NCI-H1436 (cell line): ENCODE measurements at places on chromosomes 3 and 15.

DNA sequence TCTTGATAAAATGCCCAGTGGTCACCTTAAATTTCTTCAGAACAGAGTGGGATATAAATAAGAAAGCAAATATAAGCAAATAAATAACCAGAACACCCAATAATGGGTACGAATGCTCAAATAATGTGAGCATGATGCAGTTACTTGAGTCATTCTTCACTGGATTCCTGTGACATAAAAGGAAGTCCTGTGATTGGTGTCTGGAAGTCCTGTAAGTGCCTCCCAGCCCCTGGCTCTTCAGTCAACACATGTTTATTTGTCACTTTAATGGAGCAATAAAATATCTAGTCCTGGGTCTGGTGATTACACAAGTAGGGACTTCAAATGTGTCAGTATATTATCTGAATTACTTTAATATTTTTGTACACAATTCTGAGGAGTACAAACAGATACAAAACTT lies 30.4 kb downstream of the TMEM212 start:
- DNase-seq: no peak

DNA sequence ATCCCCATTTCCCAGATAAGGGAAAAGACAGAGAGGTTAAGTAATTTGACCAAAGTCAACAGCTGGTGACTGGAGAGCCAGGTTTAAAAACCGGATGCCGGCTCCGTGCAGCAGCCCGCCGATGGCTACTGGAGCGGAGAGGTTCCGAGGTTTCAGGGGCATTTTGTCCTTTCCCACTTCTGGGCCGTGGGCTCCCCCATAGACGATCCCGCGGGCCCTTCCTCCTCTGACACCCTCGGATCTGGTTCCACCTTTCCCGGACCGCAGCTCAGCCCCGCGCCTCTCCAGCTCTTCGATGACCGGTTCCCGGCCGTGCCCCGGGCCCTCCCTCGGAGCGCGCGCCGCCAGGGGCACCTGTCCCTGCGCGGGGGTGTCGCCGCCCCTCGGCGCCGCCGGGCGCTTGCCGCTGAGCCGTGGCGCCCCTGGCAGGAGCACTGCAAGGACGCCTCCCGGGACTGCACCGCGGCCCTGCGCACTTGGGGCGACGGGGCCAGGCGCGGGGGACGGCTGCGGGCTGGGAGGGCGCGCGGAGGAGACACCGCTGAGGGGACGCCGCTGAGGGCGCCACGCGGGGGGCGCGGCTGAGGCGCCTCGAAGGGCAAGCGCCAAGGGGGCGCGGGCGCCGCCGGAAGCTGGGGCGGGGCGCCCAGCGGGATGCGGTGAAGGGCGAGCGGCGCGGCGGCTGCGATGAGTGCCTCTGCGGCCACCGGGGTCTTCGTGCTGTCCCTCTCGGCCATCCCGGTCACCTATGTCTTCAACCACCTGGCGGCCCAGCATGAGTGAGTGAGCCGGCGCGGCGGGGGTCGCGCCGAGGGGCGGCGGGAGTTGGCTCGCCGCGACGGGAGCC lies at the start of gene TM6SF1:
Gene TM6SF1 (plus strand): TSS at position 652 of the 847 bp plus-strand sequence. CDS start 36 bp downstream, at position 688.
- no peak for DNase-seq

- DNase-seq: no peak
Measured at GRCh38 chr3:168213920-168214319, 118.2 kb upstream of the GOLIM4 start.

GRCh38 chr3:142319094-142319493 lies 93.7 kb upstream of the GK5 start:
- DNase-seq: no peak

DNA sequence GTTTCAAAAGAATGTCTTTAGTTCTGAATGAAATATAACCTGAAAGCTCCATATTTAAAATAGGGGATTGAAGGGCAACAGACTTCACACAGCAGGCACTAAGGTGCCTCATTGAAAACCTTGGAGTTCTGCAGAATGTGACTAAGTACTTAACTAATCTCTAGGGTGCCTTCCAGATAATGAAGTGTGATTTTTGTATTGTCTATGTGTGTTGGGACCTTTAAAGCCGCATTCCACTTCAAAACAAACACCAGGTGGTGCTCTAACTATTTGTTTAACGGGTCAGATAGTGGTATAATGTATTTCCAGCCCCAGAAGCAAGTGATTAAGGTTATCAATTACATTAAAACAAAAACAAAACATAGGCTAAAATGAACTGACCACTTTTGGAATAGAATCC lies 28.0 kb downstream of the TFG start:
- peak; percentile 20 for DNase-seq

DNA sequence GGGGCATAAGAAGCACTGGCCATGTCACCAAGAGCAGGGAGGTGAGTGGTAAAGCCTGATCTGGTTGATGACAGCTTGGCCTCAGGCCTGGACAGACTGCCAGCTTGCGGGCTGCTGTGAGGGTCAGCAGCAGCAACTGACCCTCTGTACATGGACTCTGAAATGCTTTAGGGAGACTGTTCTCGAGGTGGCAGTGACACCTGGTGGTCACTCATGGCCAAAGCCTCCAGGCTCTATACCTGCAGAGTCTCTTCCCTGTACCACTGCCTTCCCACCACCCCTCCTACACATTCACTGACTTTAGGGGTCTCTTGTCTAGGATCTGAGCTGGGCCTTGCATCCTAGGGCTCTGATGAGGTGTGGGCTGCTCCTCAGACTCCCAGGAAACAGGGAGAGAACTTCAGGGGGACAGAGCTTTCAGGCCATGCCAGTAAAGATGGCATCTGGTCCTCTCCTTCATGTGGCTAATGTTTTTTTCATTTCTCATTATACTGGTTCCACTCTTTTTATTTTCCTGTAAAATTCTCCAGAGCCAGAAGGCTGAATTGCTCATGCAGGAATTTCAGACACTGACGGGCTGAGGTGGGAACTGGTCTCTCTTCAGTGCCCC lies 17.2 kb upstream of the TIMP4 start:
- no peak for DNase-seq

DNA sequence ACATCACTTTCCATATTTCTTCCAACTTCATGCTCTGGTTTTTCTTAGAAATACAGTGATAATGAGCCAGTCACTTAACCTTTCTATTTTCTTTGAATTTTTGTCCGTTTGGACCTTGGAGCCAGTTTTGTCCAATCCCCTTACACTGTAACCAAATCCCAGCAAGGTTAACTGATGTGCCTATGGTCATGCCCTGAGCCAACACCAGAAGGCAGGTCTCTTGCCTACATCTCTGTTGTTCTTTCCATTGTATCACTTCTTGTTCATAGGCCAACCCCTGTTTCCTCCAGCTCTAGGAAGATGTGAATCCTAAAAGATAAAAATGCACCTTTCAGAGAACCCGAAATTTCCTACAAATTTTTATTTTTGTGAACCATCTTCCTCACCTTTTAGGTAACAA lies 122.7 kb downstream of the CMSS1 start:
- no peak for DNase-seq

- DNase-seq: peak; percentile 25
Measured at GRCh38 chr15:57405133-57405532, 28.8 kb downstream of the CGNL1 start.

DNA sequence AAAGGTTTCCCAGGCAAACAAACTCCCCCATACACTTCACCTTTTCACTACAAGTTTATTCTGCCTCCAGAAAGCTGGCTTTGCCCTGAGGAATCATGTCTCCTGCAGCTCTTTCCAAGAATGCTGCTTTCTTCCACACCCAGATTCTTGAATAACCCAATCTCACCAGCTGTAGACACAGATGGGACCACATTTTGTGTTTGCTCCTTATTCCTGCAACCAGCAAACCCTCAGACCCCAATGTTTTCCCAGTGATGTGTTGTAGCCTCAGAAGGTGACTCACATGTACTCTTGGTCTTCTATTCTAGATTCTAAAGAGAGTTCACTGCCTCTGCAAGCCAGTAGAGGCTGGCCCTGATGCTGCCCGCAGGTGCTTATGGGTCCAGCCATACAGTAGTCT lies 23.6 kb upstream of the TRIM59 start:
- no peak for DNase-seq

DNA sequence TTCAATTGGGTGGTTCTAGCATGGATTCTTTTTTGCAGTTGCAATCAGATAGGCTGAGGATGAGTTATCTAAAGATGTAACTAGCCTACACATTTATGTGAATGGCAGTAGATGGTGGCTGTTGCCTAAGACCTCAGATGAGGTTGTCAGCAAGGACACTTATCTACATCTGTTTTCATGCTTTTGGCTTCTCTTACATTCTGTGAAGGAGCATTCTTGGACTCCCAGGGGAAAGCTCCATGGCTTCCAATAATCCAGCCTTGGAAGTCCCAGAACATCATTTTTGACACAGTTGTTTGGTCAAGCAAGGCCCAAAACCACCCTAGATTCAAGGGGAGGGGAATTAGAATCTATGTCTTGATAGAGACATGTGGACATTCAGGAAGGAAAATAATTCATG lies 332.2 kb upstream of the RBMS3 start:
- no peak for DNase-seq

GRCh38 chr3:146169891-146170290 lies 8.9 kb upstream of the PLOD2 start:
- DNase-seq: no peak

GRCh38 chr3:21524133-21524532 lies 226.9 kb downstream of the ZNF385D start:
- DNase-seq: no peak

DNA sequence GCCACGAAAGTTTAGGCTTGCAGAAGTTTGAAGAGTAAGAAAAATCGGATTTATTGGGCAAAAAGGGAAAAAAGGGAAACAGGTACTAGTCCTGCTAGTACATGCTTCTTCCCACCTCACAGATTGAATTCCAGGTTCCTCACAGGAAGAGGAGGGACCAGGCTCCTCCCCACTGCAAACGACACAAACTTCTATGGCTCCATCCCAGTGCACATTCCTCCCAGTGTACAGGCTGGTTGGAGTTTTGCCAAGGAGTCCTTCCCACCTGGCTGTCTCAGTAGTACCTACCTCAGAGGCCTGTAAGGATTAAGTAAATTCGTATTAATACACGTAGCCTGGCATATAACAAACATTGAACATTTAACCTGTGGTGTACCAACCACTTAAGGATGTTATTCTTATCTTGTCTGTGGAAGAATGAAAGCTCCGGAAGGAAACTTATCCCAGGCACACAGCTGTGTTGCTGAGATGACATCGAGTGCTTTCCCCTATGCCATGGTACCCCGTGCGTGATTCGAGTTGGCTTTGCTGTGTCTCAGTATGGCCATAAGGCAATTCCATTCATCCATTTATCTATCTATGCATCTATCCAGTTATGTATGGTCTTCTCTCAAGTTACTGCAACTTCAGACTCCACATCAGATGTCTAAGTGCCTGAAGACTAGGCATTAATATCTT lies 294.3 kb downstream of the LRTM1 start:
- no peak for DNase-seq

DNA sequence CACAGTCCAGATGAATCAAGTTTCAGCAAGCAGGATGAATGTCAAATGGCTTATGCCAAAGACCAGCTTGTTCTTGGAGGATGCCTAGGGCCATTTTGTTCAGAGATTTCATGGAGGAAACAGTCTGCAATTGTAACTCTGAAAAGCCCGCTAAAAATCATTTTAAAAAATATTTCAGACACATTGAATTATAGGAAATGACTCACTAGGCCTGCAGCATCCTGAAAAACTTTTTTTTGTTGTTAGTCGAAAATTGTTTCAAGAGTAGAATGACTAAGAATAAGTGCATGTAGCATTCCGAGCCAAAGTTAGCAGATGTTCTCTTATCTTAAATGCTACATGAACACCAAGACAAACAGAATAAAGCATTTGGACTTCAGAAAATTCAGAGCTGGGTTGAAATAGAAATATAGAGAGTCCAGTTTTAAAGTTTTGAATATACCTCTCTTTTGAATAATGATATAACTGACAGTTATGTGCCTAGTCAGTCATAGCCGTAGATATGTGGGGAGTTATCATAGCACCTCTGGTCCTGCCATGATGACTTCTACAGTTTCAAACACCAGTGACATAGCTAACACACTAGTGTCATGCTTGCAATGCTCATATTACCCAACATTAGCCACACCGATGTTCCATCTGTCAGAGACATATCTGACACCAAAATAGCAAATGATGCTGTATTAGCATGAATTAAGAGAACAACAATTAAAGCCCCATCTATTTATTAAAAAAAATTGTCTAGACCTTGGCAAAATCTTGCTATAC lies 1462.8 kb upstream of the GBE1 start:
- no peak for DNase-seq

DNA sequence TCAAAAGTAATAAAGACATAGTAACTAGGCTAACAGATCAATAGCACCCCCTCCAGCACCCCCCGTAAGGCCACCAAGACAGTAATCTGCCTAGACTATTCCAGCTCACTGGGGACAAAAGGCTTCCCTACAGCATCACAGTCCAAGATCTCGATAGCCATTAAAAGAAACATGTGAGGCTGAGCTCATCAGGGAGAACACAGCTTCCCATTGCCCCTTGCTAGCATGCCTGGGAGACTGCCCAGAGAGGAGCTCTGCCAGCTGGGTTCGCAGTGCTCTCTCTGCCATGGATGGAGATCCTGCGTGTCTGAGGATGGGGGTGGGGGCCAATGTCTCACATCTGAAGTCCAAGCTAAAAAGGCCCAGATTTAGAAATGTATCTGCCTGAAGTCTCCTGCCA lies 17.8 kb downstream of the LRIG1 start:
- DNase-seq: no peak

GRCh38 chr15:48058371-48058770 lies 62.4 kb upstream of the SLC24A5 start:
- DNase-seq: peak; percentile 9

GRCh38 chr3:52062505-52062904 lies 6.1 kb upstream of the DUSP7 start:
- no peak for DNase-seq

- DNase-seq: no peak
Measured at GRCh38 chr3:61269435-61269834, 18.2 kb upstream of the FHIT start.

DNA sequence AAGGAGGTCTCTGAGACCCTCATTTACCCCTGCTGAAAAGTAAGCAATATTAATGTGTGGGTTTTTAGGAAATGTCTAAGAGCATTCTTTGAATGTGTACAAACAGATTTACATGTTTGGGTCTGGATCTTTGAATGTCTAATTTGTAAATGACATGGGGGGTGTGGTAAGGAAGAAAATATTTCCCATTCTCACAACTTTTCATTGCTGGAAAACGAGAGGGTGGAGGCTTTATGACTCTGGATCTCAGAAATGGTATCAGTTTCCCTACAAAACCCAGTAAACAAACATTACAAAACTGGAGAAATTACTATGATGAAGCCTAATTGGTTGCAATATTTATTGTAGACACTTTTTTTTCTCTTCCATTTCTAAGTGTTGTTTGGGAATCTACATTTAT lies 98.1 kb upstream of the FOXB1 start:
- DNase-seq: no peak

GRCh38 chr15:43286074-43286473 lies 19.3 kb upstream of the TGM5 start:
- no peak for DNase-seq

GRCh38 chr15:75695634-75696310 lies 16.9 kb downstream of the CSPG4 start:
- no peak for DNase-seq
